CD4-positive, alpha-beta T cell treated with Interleukin-15 for 4 hours (primary cell): ENCODE measurements at places on chromosomes 6 and 20.

GRCh38 chr6:82144007-82144851, 103.3 kb downstream of the IBTK start:
- DNase-seq, result no peak

DNA sequence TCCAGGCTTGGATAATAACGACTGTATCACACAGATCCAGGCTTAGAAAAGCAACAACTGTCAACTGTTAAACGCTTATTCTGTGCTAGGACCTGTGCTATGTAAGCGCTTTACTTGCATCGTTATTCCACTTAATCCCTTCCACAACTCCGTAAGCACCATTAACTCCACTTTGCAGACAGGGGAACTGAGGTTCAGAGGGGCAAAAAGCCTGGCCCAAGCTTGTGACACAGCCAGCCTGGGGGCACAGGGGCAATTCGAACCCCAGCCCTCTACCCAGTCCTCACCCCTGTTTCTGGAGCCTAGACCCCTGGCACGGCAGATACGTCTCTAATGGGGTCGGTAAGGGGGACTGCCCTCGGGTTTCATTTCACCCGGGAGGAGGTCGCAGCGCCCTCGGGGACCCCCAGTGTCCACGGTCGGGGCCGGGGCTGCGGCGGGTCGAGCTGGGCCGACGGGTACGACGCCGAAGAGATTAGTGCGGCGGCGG, 411 bp downstream of the DSN1 start:
- DNase-seq, result no peak

GRCh38 chr20:58330687-58331086, 21.2 kb downstream of the RAB22A start:
- DNase-seq, result no peak

DNA sequence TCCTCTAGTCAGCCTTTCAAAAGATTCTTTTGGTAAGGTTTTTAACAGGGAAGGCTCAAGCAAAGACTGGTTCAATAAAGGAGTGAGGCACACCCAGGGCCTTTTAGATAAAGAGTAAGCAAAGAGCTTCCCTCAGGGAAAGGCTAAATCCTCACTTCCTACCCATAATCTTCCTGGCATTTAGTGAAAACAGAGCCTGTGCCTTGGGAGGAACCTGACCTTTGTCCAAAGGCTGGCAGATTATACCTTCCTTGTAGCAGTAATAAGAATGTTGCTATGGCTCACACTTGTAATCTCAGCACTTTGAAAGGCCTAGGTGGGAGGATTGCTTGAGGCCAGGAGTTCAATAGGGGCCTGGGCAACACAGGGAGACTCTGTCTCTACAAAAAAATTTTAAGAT, 280.1 kb upstream of the PLCB4 start:
- DNase-seq, result no peak
